ENCODE measurements at places on chromosomes 6 and 20.
A peak's percentile ranks its signal among the peaks of the same experiment; 100 is the strongest.

DNA sequence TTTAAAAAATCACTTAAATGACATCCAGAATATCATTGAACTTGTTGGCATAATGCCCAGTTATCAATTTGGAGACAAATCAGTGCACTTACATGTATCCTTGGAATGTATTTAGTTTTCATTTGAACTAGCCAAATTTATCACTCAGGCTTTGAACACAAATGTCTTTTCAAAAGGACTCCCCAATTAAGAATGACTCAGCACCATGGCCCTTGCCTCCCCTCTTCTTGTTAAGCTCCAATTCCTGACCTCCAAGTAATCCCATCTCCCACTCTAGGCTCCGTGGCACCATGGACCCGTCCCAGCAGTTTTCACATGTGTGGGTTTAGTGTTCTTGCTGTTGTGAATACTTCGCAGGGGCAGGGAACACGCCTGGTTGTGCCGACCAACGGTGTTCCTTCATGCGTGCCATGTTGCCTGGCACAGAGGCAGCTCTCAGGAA, 2.7 kb downstream of the AKAP12 start:
- DNase-seq = no peak

GRCh38 chr6:159879856-159880255, 10.9 kb upstream of the MAS1 start:
- no peak for DNase-seq

- DNase-seq = no peak
These were observed 593.8 kb upstream of the NRSN1 start for GRCh38 chr6:23532227-23532626.

GRCh38 chr20:36584018-36584481, 10.7 kb downstream of the TGIF2 start:
- DNase-seq = no peak

- DNase-seq = no peak
These were observed 30.8 kb downstream of the BPIFB4 start for GRCh38 chr20:33110147-33110825.

- no peak for DNase-seq
These were observed 19.4 kb downstream of the CRYBG1 start for GRCh38 chr6:106379951-106380350.

- no peak for DNase-seq
These were observed 51.9 kb downstream of the RNF217 start for GRCh38 chr6:125013938-125014660.

- no peak for DNase-seq
These were observed 62.0 kb upstream of the BMP5 start for GRCh38 chr6:55937261-55937947.

GRCh38 chr6:161013695-161014094, 22.1 kb downstream of the MAP3K4 start:
- DNase-seq = no peak

DNA sequence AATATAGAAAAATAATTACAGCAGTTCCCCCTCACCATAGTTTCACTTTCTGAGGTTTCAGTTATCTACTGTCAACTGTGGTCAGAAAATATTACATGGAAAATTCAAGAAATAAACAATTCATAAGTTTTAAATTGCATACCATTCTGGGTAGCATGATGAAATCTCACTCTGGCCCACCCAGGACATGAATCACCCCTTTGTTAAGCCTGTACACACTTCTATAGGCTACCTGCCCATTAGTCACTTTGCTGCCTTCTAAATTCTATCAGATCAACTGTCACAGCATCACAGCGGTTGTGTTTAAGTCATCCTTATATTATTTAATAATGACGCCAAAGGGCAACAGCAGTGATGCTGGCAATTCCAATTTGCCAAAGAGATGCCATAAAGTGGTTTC, 140.3 kb upstream of the RUNX2 start:
- no peak for DNase-seq

GRCh38 chr20:35773154-35773751, 1.4 kb downstream of the PHF20 start:
- DNase-seq = no peak

DNA sequence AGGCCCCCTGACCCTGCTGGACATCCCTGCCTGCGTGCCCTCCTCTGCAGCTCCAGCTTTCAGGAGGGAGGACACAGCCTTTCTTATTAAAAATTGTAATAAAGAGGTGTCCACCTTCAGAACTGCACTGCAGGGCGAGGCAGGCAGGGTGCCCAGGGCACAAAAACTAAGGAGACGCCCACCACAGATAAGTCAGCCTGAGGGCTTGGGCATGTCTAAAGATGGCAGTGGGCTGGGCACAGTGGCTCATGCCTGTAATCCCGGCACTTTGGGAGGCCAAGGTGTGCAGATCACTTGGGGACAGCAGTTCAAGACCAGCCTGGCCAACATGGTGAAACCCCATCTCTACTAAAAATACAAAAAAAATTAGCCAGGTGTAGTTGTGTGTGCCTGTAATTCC, 7.0 kb upstream of the C20orf144 start:
- peak; percentile 4 for DNase-seq

GRCh38 chr20:16624106-16624505, 50.9 kb upstream of the KIF16B start:
- no peak for DNase-seq

DNA sequence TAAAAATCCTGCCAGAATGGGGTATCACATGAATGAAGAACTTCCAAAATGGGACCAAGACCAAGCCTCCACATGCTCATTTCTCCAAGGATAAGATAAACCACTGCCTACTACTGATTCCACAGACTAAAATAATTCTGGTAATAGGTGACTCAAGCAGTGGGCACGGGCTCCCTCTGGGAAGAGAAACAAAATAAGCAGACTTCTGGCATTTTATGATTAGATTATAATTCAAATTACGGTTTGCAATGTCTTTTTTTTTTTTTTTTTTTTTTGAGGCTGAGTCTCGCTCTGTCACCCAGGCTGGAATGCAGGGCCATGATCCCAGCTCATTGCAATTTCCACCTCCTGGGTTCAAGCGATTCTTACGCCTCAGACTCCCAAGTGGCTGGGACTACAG, 16.0 kb downstream of the UQCC1 start:
- DNase-seq = no peak

- DNase-seq = no peak
These were observed 831.2 kb downstream of the KIF16B start for GRCh38 chr20:15742087-15742486.

- DNase-seq = peak; percentile 23
These were observed 611 bp downstream of the EPB41L2 start for GRCh38 chr6:131062241-131063027.

DNA sequence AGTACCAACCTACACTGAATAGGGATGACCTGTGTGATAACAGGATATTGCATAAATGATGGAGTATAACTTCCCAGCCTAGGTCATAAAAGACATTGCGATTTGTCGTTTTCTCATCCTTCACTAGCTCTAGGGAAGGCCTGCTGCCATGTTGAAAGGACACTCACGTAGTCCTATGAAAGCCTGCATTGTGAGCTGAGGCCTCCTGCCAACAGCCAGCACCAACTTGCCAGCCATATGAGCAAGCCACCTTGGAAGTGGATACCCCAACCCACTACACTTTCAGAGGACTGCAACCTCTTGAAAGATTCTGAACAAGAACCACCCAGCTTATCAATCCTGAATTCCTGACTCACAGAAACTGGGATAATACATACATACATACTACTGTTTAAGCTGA, 3.5 kb upstream of the PANK2 start:
- DNase-seq = no peak

DNA sequence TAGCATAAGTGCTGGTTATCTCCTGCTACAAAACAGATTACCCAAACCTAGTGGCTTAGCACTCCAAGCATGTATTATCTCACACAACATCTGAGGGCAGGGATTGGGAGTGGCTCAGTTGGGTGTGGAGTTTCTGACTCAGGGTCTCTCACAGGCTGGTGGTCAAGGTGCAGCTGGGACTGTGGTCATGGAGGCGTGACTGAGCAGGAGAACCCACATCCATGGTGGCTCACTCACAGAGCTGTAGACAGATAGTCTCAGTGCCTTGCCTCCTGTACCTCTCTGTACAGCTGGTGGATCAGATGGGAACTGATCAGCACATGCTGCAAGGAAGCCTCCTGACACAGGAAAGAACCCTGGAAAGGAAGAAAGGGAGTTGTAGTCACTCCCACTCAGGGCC, 83.1 kb upstream of the CST7 start:
- no peak for DNase-seq

DNA sequence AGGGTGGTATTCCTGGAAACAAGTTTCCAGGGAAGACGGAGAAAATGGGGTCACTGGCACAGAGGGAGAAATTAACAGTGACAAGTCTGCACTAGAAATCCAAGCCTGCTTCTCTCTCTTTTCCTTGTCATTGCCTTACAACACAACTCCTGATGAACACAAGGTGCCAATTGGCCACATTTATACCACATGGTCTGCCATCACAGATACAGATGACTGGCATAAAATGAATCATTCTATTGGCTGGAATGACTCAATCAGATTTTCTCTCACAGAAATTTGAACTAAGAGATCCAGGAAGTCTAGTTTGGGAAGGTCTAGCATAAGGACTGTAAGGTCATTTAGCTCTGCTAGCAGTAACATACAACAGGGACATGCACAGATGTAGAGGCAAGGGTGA, 190.3 kb downstream of the LINC00237 start:
- DNase-seq = no peak

GRCh38 chr6:131061041-131061750, 1.8 kb downstream of the EPB41L2 start:
- no peak for DNase-seq

GRCh38 chr6:30885999-30886896, 1.9 kb downstream of the DDR1 start:
- peak; percentile 36 for DNase-seq

DNA sequence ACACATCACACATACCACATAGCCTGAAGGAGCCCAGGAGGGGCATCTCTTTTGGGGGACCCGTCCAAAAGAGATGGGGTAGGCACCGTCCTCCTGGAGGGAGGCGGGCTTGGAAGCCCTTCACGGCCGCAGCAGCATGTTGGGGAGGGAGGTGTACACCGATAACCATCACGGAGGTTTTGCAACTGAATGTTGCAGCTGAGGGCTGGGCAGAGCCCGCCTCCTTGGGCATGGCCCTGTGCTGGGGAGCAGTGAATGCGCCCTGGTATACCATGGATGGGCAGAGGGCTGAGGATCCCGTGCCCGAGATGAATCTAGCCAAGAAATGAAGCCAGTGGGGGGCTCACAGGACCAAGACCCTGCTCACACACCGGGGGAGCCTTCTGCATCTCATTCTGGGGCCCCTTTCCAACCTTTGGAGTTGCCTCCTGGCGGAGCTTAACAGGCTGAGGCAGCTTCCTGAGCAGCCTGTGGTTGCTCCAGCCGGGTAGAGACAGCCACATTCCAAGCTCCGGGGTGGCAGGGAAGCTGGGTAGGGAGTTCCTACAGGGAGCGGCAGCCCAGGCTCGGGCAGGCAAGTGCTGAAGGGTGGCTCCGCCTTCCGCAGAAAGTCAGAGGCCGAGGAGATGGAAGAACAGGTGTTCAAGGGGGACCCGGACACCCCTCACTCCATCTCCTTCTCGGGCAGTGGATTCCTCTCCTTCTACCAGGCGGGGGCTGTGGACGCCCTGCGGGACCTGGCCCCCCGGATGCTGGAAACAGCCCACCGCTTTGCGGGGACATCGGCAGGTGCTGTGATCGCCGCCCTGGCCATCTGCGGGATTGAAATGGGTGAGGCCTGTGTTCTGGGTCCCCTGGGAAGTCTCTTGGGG, at the start of gene PNPLA1:
TSS of gene PNPLA1 (plus strand) at position 227 of the 872 bp plus-strand sequence. CDS start at position 627, 400 bp downstream.
- no peak for DNase-seq

GRCh38 chr20:17381724-17382123, 149.5 kb downstream of the BFSP1 start:
- DNase-seq = no peak

GRCh38 chr6:168024951-168025510, 27.6 kb downstream of the KIF25 start:
- DNase-seq = no peak

- DNase-seq = no peak
These were observed 183.1 kb downstream of the GMPR start for GRCh38 chr6:16421462-16421960.

GRCh38 chr6:26660000-26660361, 435 bp upstream of the ZNF322 start:
- peak; percentile 24 for DNase-seq

- no peak for DNase-seq
These were observed 126.5 kb downstream of the PACRG start for GRCh38 chr6:162854228-162854627.

- DNase-seq = no peak
These were observed 34.1 kb downstream of the CDC40 start for GRCh38 chr6:110214338-110214737.

DNA sequence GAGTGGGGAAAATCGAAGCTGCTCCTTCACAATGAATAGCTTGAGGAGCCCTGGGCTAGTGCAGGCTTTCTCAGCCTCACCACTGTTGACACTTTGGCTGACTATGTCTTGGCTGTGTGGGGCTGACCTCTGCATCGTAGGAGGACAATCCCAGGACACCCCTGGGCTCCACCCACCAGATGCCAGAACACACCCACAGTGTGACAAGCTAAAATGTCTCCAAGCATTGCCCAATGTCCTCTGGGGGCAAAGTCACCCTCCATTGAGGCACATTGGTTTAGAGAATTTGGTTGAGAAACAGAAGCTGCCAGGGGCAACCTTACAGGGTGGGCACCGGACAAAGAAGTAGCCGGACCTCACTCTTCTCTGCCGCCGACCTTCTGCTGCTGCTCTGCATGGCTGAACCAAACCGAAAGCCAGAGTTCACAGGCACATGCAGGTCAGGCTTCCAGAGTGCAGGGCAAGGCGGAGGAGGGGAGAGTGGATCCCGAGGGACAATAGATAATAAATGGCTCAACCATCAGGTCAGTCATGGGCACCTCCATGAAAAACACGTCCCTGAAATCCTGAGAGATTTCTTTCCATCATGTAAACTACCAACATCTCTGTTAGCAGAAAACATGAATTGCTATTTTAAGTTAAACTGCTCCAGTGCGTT, 189.0 kb downstream of the LRFN2 start:
- DNase-seq = no peak

Data from activated naive CD4-positive, alpha-beta T cell treated with anti-CD3 and anti-CD28 coated beads, Interleukin-2, amount 50 U/mL, for 16 hours (primary cell).